ENCODE measurements at places on chromosomes 5 and 9.
A peak's percentile ranks its signal among the peaks of the same experiment; 100 is the strongest.

DNA sequence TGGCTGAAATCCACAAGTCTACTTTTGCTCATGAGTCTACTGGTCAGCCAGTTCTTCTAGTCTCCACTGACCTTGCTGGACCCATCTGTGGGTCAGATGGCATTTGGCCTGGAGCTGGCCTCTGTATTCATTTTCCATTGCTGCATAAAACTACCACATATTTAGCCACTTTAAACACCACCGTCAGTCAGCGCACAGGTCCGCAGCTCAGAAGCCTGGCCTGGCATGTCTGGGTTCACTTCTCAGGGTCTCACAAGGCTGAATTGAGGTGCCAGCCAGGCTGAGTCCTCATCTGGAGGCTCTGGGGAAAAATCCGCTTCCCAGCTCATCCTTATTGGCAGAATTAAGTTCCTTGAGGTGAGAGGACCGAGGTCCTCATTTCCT is 54.7 kb downstream of the BARX1 start:
- DNase-seq = peak; percentile 2

DNA sequence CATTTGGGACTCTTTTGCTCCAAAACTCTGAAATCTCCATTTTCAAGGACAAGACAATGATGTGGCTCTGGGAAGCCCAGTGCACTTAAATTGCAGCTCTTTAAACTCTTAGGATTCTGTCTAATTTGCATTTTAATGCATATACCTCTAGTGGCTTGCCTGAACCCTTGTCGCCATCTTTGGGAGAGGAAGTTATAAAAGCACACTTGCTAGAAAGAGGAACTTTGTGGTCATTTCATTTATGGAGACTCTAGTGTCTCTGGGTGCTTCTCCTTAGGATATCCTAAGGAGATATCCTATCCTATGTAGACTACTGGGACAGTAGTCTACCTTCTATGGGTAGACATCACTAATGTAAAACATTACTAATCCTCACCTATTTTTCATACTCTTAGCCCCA is 77.3 kb upstream of the SLC1A3 start:
- DNase-seq = no peak

- DNase-seq = no peak
Measured at GRCh38 chr5:125199968-125200865, 453.8 kb upstream of the ZNF608 start.

GRCh38 chr5:107129051-107129450 is 541.7 kb downstream of the EFNA5 start:
- no peak for DNase-seq
